ENCODE measurements at places on chromosomes 7 and 10.
A peak's percentile ranks its signal among the peaks of the same experiment; 100 is the strongest.

DNA sequence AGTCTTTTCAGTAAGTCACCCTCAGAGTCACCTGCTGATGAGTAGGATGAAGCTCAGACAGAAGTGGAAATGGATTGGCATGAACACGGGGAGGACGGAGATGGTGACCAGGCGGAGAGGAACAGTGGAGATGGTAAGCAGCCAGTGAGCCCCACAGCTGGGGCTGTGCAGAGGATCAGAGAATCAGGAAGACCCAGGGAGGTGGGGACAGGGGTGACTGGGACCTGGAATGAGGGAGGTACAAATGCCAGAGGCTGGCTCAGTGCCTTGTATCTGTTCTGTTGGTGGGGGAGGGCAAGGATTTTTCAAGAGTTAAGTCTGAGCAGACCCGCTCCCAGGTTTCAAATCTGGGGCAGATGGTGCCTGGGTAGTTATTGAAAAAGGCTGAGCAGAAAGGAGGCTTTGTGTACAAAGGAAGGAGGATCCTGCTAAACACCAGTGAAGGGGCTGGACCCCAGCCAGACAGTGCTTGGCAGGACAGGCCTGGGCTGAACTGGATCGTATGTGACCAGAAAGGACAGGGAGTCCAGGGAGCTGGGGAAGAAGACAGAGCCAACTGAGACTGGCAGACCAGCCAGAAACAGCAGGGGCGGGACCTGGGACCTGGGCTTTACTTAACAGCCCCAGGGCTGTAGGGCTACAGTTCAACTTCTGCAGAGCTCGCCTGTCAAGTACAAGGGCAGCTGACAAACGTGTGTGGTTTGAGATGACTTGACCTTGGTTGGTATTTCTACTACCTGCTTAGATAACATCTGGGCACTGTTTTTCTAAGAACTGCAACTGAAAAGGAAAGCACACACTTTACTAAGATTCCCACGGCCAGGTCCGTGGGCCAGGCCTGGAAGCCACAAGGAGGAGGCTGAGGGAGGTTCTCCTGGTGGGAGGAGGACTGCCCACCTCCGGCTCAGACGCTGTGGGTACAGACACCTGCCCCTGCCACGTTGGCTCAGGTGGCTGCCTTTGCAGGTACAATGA, 13.2 kb upstream of the FRMPD2 start:
- no peak for DNase-seq

DNA sequence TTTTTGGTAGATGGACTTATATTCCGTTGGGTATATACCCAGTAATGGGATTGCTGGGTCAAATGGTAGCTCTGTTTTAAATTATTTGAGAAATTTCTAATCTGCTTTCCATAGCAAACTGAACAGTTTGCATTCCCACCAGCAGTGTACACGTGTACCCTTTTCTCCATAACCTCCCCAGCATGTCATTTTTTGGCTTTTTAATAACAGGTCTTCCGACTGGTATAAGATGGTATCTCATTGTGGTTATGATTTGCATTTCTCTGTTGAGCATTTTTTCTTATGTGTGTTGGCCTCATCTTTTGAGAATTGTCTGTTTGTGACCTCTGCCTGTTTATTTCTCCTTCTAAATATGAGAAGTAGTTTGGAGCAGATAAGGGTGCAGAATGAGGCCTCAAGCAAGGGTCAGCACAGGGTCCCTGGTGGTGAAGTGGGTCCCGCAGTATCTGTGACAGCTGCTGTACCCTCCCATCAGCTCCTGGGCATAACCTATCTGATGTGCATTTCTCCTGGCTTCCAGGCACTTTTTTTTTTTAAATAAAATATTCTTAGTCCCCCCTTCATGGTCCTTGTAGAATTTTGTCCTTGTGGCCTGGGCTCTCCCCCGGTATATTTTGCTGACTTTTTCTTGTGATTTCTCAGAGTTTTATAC, 73.5 kb downstream of the PROSER2 start:
- DNase-seq = no peak

DNA sequence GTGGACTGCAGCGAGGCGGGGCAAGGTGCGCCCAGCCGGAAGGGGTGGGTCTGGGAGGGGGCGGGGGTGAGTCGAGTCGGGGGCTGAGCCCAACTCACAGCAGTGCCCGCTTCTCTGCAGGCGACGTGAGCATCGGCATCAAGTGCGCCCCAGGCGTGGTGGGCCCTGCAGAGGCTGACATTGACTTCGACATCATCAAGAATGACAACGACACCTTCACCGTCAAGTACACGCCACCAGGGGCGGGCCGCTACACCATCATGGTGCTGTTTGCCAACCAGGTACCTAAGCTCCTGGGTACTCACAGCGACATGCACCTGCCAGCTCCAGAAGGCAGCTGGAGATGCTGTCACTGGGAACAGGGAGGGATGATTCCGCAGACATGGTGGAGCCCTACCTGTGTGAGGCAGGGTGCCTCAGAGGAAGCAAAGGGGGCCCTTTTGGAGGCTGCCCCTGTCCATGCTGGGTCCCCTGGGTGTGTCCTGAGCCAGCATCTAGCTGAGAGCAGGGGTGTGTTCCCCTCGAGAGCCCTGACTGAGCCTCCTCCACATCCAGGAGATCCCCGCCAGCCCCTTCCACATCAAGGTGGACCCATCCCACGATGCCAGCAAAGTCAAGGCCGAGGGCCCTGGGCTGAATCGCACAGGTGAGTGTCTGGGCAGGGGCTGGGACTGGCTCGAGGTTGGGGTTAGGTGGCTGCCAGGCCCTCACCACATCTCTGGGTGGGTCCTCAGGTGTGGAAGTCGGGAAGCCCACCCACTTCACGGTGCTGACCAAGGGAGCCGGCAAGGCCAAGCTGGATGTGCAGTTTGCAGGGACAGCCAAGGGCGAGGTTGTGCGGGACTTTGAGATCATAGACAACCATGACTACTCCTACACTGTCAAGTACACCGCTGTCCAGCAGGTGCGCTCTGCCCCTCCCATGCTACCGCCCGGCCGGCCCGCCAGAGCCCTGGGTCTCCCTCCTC, 12.8 kb downstream of the FLNC start:
- no peak for DNase-seq

DNA sequence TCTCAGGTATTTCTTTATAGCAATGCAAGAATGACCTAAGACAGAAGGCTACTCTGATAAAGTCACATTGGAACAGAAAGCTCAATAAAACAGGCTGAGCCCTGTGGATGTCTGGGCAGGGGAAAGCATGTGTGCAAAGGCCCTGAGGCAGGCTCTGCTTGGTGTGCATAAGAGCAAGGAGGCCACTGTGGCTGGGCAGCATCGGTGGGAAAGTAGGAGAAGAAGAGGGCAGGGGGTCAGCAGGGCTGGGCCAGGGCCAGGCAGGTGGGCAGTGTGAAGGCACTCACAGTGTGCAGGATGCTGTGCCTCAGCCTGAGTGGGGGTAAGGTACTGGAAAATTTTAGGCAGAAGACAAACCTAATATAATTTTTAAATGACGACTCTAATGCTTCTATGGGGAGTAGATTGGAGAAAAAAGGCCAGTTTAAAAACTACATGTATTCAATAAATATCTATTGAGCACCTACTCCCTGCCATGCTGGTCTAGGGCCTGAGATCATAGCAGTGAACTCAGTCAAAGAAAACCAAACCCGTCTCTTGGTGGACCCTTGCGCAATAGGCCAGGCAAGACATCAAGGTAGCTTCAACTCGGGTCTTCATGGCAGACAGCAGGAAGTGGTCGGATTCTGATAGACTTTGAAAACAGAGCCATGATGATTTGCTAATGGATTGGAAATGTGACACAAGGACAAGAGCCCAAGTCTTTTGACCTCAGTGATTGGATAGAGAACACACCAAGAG, 572.3 kb downstream of the TCERG1L start:
- DNase-seq = no peak

DNA sequence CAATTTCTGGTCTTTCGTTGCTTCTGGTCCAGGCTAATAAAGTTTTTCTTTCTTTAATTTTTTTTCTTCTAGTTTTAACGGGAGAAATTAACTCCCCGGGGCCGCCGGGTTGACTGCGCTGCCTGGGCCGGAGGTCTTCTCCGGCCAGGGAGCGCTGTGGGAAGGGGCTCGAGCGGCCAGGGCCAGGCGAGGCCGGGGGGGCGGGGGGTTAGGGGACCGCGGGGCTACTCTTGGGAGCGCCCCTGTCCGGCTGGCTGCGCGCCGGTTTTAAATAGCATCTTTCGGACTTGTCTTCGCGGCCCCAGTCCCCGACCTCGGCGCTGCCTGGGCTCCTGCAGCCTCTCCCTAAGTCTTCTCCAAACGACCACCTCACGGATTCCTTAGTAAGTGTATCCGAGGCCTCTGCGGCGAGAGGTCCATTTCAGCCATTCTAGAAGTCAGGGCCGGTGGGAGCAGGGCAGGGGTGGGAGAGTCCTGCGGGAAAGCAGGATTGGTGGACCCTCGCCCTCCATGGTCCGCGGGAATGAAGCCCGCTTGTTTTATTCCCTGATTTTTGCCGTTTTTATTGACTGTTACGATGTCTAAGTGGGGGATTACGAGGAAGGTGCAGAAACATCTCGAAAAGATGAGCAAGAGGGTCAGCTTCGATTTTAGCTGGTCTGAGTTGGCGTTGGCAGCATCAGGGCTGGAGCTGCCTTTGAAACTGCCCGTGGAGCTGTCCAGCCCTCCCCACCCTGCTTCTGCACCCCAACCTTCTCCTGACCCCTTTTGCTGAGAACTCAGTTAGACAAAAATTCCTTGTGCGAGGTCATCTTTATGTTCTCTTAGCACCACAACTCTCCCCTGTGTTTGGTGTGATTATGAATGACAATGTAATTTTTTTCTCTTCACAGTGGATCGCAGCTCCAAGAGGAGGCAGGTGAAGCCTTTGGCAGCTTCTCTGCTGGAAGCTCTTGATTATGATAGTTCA, 555 bp downstream of the PHF14 start:
- DNase-seq = no peak

GRCh38 chr10:103712898-103713498, 142.4 kb downstream of the SH3PXD2A start:
- DNase-seq = peak; percentile 65

- no peak for DNase-seq
Measured at GRCh38 chr10:87753995-87754866, 63.8 kb downstream of the ATAD1 start.

DNA sequence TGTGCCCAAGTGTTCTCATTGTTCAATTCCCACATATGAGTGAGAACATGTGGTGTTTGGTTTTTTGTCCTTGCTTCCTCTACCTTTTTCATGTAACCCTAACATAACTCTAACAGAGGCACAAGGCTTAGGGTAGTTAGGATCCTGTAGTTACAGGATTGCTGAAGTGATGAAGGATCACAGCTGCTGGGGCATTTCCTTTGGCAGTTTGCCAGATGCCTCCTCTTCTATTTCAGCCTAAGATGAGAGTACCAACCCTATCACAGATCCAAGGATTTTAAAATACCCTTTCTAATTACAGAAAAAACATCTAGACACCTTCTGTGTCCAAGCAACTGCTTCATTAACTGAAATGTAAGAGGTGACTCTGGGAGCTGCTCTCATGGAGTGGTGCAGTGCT, 141.7 kb upstream of the COL1A2 start:
- DNase-seq = no peak

- no peak for DNase-seq
Measured at GRCh38 chr7:96236198-96237039, 85.5 kb downstream of the SLC25A13 start.

DNA sequence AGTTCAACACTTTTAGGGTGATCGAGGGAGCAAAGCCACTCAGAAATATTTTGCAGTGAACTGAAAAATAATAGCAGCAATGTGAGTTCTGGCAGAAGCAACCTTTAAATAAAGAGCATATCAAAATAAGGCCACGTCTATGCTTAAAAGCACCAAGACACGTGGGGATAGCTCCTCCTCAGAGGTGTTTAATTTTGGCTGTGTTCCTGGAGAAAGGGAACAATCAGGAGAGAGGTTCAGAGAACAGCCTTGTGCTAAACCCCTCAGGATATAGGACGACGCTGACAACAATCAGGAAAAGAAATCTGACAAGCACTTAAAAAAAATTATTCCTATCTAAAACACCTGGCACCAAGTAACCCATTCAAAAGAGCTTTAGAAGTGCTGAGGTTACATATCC, 471.9 kb upstream of the CELF2 start:
- DNase-seq = no peak

DNA sequence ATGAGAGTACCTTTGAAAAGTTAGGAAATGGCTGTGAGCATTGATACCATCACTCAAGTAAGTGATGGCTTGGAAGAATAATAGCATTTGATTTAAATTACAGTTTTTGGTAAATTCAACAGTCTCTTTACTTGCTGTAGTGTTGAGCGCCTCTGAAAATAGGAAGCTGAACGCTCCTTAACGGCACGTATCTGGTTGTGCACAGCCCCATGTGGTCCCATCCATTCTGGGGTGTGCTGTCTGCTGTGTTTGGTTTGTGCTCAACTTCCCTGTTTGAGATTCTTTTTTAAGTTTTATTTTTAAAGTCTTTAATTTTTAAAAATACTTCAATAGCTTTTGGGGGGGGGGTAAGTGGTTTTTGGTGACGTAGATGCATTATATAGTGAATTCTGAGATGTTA, 51.5 kb downstream of the DNAJB6 start:
- no peak for DNase-seq

GRCh38 chr10:86248062-86248461, 118.5 kb downstream of the GRID1 start:
- DNase-seq = no peak
